ENCODE measurements at places on chromosomes 5 and 9.

DNA sequence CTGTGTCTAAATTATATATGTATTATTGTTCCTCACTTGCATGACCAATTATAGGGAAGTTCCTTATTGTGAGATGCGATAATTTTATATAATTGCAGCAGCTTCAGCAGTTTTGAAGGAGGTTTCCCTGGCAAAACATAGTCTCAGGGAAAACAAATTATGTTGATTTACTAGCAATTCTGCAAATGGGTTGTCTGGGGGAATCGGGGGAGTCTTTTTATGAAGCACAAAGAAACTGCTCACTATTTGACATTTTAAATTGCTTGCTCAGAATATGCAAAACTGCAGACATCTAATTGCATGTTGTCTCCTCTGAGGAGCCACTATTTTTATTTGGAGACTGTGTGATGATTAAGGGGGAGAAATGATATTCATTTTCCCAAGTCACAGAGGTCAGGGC, 361.6 kb downstream of the YTHDC2 start:
- DNase-seq = no peak

DNA sequence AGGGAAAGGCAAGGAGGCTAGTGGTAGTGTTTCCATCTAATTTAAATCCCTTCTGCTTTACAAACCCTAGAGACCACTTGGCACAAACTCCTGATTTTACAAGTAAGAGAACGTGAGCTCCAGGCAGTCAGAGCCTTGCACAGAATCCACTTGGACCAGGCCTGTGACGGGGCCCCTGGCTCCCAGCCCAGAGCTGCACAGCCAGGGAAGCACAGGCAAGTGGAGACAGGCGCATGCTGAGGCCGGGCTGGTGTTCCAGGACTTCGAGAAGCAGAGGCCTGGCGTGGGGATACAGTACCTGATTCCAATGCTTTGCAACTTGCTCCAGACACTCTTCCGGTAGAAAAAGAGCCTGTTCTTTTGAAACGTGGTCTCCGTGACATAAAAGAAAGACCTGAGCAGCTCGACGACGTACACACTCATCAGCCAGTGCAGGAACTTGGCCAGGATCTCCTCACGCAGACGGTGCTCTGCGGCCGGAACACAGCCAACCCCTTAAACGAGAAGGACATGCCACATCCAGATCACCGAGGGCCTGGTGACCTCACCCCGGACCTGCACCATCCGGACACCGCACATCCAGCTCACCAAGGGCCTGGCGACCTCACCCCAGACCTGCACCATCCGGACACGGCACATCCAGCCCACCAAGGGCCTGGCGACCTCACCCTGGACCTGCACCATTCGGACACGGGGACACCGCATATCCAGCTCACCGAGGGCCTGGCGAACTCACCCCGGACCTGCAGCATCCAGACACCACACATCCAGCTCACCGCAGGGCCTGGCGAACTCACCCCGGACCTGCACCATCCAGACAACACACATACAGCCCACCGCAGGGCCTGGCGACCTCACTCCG, 12.5 kb downstream of the TERT start:
- no peak for DNase-seq

GRCh38 chr5:80502800-80503199, 14.9 kb downstream of the FAM151B start:
- no peak for DNase-seq

DNA sequence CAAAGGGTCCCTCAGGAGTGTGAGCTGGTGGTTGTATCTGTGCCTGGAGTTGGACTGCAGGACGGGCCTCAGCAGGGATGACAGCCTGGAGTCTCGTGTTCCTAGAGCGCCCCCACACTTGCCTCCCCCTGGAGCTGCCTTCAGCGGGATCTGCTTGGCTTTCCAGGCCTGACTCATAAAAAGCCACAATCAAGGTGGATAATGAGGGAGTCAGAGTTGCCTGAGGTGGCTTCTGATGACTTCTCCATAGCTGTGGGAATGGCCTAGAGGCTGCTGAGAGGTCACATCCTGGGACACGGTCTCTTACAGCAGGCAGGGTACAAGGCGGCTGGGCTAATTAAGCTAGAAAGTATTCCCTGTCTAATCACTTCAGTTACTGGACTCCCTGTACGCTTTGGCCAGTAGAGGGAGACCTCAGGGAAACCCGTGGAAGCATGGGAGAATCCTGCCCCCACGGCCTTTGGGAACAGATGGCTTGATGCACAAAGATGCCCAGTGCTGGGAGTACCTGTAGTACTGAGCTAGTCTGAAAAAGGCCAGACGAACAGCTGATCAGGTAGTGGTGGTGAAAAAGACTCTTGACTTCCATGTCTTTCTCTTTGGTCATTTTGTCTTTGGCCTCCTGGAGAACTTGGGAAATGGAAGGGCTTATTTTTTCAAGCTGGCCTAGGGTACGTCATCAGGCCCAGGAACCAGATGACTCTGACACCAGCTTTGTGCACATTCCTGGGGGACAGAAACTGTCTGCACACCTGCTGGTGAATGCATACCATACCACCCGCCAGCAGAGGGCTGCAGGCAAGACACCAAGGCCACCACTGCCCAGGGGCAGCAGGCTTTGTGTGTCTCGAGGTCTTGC, 16.1 kb upstream of the FRRS1L start:
- no peak for DNase-seq

DNA sequence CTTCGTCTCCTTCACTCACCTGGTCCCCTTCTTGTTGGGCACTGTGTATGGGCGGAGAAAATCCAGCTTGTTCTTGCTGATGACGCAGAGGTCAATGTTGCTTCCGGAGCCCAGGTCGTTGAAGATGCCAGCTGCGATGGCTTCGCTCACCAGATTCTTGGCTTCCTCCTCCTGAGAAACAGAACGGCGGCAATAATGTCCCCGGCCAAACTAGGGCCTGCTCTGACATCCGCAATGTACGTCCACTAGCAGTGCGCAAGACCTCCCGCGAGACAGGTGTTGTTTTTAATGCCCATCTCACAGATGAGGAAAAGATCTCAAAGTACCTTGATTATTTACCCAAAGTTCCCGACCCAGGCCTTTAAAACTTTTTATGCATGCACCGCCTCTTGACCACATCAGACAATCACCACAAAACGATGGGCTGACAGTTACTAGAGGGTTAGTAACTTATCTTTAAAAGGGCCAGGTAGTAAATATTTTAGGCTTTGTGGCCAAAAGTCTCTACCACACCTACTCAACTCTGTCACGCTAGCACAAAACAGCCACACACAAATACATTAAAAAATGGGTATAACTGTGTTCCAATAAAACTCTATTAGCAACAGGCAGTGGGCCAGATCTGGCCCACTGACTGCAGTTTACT, 58.4 kb downstream of the PSMB7 start:
- DNase-seq = no peak

DNA sequence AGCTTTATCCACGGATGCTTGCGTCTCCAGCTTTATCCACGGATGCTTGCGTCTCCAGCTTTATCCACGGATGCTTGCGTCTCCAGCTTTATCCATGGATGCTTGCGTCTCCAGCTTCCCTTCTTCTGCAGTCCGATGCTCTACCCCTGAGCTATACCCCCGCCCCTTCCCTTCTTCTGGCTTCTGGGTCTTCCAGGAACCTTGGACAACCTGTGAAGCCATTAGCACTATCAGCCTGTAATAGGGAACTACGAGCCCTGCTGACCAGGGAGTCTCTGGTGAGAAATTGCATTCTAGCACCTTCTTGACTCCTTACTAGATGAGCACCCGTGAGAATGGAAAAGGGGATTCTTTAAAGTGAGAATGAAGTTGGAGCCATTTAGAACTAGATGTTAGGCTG, 39.1 kb upstream of the SH3PXD2B start:
- DNase-seq = no peak
